Neural progenitor cell (in vitro differentiated cells): ENCODE measurements at places on chromosomes 3 and 15.

DNA sequence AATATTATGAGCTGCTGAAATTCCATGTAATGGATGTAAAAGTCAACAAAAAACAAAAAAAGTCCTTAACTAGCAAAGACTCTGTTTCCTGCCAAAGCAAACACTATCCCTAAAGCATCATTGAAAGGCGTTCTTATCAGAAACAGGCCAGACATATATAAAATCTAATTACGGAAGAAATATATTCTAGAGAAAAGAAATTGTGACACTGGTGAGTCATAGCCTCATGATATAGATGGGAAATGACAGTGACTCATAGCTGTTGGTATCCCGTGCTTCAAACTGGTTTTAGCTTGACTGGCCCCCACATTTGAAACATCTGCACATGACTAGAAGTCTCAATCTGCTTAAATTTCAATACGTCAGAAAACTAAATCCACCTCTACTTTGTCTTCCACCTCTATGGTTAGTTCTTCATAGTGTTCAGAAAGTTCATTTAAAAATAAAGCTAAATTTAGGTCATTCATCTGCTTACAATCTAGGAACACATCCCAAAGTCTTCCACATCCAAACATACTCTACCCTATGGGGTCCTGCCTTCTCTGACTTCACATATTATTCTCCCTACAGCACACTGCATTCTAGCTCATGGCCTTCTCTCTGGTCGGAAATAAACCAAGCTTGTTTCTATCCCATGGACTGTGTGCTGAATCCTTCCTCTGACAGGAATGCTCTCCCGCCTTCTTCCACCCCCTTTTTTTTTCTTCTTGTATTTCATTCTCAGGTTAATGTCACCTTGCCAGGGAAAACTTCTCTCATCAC lies 456.3 kb upstream of the ARRDC4 start:
- DNase-seq, result no peak

- no peak for DNase-seq
These were observed 58.0 kb downstream of the MCF2L2 start for GRCh38 chr3:183370391-183370790.

DNA sequence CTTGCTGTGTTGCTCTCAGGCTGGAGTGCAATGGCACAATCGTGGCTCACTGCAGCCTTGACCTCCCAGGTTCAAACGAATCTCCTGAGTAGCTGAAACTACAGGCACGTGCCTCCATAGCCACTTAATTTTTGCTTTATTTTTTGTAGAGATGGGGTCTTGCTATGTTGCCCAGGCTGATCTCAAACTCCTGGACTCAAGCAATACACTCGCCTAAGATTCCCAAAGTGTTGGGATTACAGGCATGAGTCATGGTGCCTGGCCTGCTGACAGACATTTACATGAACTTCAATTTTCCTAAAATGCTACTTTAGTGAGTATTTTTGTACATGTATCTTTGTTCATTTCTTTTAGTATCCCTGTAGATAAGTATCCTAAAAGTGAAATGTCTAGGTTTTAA lies 132.3 kb downstream of the SUCLG2 start:
- DNase-seq, result no peak

DNA sequence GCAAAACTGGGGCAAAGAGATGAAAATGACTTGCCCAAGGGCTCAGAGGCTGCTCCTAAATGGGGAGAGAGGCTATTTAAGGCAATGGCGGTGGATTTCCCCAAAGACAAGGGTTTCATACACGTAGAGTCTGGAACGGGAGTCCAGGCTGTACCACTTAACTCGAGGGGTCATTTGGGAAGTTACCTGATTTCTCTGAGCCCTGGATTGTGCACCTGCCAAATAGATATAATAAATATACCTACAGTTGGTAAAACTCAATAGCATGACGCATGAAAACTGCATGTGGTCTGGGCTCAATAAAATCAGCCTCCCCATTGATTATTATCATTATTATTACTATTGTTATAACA lies 1.3 kb upstream of the ITPR1 start:
- DNase-seq, result no peak

GRCh38 chr15:90705212-90705611 lies 11.9 kb upstream of the BLM start:
- no peak for DNase-seq

DNA sequence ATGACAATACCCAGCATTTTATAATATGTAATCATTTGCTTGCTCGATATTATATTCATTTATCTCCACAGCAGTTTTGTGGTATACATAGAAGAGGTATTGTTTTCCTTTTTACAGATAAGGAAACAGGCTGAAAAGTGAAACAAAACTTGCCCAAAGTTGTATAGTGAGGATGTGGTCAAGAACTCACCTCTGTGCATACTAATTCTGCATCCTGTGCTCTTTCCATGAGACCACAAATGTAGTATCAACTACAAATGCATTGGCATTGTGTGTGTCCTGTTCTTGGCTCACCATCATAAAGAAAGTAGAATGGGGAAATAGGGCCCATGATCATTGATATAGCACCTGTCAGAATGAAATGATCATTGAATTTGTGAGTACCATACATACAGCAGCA lies 167.3 kb downstream of the NECTIN3 start:
- DNase-seq, result no peak

DNA sequence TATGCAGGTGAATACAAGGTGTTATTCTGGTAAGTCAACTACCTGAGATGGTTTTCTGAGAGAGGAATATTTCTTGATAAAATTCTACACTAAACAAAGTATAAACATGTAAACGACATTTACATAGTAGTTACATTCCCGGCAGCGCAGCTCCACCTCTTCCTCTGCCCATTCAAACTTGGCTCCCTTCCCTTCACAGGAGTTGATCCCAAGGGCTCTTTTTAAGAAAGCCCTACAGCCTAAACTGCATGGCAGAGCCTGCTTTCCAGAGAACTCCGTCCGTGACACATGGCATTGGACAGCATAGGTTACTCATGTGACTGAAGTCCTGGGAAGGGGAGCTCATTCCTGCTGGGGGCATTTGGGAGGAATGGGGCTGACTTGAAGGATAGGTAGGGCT lies 22.0 kb upstream of the LCTL start:
- DNase-seq, result no peak

- DNase-seq, result peak; percentile 73
These were observed 262.0 kb upstream of the UMPS start for GRCh38 chr3:124467980-124468902.

DNA sequence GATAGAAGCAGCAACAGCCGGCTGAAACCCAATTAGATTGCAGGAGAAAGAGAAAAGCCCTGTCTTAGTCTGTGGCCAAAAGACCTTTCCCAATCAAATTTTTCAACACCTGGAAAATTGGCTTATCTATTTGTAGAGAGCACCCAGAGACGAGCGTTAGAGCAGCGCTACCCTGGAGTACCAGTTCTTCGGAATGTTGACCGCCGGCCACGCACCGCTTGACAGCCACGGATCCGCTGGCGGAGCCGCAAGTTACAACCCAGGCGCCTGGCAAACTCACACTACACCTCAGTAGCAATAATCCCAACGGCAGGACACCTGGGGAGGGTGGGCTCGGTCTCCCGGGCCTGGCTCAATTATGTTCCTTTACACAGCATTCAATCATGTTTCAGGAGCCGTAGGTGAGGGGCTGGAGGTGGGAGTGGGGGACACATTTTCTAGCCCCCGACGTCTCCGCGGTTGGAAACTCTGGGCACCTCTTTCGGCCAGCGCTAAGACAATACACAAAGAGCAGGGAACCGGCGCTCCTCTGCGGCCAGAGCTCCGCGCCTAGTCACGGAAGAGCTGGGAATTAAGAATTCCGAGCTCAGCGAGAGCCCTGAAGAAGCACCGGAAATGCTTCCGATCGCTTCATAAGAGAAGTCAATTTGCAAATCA lies 1.2 kb downstream of the MB21D2 start:
- DNase-seq, result peak; percentile 74
